ENCODE measurements at places on chromosomes 1 and 21.

- no peak for DNase-seq
Observed at GRCh38 chr1:31159323-31159722, 80.4 kb downstream of the NKAIN1 start.

GRCh38 chr1:185318431-185319138, 1.5 kb upstream of the IVNS1ABP start:
- DNase-seq, result no peak

DNA sequence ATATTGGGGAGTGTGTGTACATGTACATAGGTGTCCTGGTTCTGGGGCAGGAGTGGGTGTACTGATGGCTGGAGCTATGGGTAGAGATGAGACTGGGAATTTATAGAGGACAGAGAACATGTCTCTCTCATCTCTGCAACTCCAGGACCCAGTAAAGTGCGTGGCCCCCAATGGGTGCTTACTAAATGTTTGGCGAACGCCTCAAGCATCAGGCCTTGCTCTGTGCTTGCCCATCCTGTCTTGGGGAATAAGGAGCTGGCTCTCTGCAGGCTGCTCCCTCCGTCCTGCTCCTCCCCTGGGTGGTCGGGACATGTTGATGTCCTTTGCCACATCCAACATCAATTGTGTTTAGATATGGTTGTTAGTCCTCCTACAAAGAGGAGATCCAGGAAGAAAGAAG, 161.7 kb downstream of the ZSCAN20 start:
- no peak for DNase-seq

- DNase-seq, result no peak
Observed at GRCh38 chr1:37767488-37767887, 2.6 kb upstream of the EPHA10 start.

- no peak for DNase-seq
Observed at GRCh38 chr1:162193221-162193620, 123.7 kb downstream of the NOS1AP start.

Data from cortex of kidney (tissue), 1 donor.